ENCODE measurements at places on chromosomes 4 and X. TPM values are rescaled to one million over a fixed set of nuclear protein-coding genes. Genes with fewer than 3 reads are reported as not detected.

DNA sequence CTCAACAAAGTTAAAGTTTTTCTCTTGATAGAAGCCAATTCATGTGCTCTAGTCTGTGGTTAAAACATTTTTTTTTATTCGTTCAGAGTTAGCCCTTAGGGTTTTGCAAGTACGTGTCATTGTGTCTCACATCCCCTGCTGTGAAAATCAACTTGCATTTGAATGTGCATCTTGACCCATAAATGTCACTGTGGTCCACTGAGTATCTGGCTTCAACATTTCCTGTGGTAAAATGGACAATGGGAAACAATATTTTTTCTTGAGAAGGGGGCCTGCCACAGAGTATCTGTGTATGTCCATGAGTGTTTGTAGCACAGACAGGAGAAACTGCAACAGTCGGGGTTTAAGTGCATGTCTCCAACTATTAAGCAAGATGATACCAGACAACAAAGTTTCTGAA, 554.8 kb upstream of the TENM3 start:
- no peak for DNase-seq

GRCh38 chr4:127304356-127304755, 328.4 kb upstream of the INTU start:
- no peak for DNase-seq

AWAT2 gene
- not detected for polyA plus RNA-seq

- DNase-seq, result no peak
Observed at GRCh38 chrX:124665621-124666400, 319.4 kb downstream of the SH2D1A start.

Measured in right lung (tissue), 10 donors.